ENCODE measurements at places on chromosomes 2 and 18. TPM values are rescaled to one million over a fixed set of nuclear protein-coding genes. Genes with fewer than 3 reads are reported as not detected.

DNA sequence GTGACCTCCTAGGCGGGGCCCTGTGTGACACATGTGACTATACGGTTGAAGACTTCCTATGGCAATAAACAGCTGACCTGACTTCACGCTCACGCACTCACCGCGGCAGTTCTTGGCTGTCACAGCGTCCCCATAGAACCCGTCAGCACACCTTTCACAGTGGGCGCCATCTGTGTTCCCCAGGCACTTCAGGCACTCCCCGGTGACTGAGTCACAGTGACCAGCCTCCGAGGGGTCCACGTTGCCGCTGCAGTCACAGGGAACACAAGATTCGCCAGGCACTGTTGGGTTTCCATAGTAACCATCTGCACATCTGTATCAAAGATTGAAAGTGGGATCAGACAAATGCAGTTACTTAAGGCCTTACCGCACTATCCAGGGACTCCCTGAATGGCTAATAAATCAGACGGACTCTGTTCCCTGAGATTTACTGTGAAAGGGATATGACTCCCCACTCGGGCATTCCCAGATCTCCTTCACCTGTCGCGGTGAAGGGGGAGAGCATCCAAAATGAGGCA lies 94.5 kb downstream of the LAMA1 start:
- no peak for DNase-seq

DNA sequence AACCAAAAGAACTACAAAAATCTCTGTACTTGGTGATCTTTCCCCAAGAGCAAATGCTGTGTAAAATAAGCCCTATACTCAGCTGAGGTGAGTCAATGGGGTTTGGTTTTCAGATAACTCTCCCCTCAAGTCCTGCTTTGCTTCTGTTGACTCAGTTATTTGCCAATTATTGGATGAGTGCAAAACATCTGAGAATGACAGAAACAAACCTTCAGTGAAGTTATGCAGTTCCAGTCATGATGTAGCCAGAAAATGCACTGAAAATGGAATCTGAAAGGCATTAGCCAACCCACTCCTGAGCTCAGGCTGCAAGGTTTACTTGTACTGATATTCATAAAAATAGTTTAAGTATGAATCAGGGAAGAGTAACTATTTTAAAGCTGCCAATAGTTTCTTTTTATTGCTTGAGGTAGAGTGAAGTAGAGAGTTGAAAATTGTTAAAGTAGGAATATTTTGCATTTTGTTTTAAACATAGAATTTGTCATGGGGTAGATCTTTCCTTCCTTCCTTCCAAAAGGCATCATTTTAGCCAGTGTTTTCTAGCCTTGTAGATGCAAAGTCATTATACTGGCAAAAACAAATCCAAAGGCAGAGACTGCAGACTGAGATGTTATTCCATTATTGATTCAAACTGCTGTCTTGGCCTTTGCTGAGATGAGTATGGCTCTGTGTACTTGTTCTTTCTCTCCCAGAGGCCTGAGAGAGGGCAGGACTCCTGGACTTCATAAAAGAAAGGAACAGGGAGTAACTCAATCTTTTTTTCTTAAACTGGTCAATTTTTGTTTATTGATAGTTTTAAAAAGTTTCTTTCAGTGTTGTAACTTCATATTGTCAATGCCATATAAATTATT lies 215.3 kb downstream of the RND3 start:
- peak; percentile 82 for DNase-seq

DNA sequence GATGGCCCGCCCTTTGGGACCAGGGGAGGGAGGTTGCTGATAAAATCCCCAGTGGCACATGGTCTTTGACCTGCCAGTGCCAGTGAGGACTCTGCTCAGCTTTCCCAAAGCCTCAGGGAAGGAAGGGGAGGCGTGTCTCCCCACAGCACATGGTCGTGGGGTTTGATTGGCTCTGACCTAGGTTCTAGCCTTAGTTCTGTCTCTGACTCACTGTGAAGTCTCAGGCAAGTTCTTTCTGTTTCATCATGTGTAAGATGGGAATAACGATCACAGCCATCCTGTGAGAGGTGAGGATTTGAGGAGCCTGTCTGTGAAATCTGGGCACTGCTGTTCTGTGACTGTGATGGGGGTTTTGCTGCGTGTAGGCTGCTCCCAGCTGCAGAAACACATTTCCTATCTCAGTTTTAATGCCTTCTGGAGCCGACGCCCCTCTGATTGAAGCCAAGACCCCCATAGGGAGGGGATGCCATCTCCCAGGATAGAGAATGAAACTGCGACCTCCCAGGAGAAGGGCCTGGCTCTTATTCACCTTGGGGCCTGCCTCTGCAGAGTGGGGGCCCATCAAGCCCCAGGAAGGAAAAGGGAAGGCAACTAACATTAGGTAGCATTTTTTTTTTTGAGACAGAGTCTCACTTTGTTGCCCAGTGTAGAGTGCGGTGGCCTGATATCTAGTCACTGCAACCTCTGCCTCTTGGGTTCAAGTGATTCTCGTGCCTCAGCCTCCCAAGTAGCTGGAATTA lies 84.0 kb downstream of the DDX1 start:
- DNase-seq, result peak; percentile 48

DNA sequence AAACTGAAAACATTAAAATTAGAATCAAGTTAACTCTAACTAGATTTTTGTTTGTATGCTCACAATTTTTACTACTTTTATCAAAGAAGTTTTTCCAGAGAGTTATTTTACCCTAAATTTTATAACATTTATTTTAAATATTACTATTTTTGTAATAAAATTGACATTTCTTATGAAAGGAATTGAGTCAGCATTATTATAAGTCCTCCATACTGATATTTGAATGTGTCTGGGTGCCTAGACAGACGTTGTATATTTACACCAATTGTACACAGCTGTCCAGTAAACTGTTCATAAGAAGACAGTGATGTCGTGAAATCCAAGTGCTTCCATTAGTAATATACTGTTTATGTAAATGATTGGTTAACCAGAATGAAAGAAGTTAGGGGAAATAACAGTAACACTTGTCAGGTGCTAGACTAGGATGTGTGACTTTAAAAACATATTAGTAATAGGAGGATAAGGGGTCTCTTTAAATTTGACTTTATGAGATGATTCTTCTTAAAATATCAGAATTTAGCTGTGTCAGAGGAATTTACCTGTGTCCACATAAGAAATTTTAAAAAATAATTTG lies 73.7 kb downstream of the TANK start:
- DNase-seq, result no peak

- DNase-seq, result no peak
Observed at GRCh38 chr2:110771547-110772382, 39.4 kb downstream of the ACOXL start.

- no peak for DNase-seq
Observed at GRCh38 chr2:241935774-241936173, 66.2 kb downstream of the RTP5 start.

- no peak for DNase-seq
Observed at GRCh38 chr2:222399038-222399783, 25.1 kb upstream of the SGPP2 start.

- no peak for DNase-seq
Observed at GRCh38 chr18:37403788-37404187, 161.8 kb downstream of the CELF4 start.

DNA sequence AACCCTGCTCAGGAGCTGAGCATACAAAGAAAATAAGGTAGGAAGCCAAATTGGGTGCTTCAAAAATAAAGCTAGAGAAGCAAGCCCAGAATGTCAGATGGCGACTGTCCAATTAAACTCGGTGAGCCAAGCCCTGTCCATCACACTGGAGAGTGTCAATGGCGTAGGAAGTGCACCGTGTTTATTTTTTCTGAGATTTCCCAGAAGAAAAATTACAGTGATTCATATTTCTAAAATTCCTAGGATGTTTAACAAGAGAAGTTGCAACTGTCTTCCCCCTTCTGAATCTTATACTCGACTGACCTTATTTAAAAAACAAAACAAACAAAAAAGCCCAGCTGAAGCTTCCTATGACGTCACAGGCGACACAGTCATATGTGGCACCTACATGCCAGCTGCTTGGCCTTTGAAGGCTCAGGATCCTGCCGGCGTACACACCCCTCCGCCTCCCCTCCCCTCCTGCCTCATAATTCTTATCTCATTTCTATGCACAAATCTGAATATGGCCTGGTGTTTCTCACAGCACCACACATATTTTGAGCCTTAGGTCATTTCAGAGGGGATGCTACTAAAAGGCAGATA lies 60.8 kb downstream of the MBP start:
- peak; percentile 95 for DNase-seq

DNA sequence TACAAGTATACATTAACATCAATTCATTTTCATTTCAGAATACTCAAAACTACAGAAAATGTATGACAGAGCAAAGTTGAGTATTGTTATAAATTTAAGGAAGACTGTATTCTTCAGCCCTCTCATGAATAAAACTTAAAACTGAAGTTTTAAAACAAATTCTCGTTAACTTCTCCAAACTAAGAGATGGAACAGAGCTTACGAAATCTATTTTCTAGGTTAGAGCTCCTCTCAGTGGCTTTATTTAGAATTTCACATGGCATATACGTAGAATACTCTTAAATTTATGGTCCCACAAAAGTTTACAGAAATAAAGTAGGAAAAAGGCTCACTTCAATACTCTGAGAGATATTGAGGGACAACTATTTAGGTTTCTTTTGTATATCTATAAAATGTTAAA lies 612.1 kb downstream of the KCNJ3 start:
- DNase-seq, result peak; percentile 1

DNA sequence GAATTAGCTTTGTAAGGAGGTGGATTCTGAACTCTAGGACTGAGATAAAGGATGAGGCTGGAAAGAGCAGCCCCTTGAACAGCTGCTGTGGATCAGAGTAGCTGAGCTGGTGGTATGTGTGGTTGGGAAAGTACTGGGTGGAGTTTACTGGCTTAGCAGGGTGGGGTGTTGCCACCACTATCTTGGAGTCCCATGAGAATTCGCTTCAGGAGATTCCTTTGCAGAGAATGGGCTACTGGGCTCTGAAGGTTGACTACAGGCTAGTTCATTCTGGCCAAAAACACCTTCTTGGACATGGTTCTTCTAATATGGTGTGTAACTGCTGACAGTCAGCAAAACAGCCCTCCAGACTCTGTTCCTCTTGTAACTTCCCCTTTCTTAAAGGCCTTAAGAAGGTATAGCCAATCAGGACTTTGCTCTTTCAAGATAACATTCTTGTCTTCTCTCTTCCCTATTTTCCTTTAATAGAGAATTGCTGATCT lies 52.7 kb downstream of the TET3 start:
- DNase-seq, result no peak

DNA sequence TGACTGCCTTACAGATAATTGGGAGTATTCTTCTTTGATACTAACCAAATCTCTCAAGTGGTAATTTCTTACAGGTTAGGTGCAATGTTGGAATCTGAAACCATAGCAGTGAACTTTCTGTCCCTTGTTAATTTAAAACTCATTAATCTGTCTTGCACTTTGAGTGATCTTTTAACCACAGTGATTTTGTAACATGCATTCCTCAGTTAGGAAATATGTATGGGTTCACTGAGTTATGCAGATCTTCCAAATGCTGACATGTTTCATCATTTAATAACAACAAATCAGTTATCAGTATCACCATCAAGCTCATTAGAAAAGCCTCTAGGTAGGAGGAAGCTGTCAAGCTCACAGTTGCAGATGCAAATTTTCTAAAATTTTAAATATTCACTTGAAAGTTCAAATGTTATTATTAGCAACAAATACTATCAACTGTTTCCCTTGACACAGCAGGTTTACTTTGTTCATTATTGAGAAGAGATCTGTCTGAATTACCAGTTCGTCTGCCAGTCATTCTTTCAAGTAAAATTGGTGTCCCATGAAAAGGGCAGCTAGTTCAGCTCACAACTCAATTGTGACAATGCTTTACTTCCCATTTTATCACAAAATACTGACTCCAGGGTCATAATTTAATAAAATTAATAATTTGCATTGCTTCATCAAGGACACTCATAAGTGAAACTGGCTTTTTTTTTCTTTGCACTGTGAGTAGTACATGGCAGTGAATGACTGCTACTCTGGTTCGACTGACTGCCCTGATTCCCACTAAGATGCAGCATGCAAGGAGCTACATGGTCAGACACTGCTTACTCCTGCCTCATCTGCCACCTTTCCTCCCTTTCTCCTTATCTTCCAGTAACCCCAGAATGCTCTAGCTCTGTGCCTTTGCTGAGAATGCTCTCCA lies 31.6 kb downstream of the SUCLG1 start:
- peak; percentile 2 for DNase-seq

DNA sequence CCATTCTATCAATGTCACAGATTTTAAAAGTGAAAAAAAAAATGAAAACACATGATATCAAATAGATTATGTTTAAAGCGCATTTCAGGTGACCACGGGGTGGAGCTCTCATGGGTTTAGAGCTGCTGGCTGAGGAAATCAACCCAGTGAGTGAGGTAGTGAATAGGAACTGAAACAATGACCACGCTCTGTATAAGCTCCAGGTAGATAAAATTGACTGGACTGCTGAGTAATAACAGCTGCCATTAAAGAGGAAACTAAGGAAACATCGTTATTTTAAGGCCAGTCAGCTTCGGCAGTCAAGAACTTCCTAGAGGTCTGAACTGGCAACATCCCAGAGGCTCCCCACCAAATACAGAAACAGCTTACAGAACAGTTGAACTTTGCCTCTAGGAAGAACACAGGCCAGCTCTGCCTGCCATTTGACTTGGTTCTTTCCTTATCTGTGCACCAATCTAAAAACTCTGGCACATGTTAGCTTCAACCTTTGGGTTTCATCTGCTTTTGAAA lies 185.9 kb downstream of the PDE1A start:
- peak; percentile 51 for DNase-seq

DNA sequence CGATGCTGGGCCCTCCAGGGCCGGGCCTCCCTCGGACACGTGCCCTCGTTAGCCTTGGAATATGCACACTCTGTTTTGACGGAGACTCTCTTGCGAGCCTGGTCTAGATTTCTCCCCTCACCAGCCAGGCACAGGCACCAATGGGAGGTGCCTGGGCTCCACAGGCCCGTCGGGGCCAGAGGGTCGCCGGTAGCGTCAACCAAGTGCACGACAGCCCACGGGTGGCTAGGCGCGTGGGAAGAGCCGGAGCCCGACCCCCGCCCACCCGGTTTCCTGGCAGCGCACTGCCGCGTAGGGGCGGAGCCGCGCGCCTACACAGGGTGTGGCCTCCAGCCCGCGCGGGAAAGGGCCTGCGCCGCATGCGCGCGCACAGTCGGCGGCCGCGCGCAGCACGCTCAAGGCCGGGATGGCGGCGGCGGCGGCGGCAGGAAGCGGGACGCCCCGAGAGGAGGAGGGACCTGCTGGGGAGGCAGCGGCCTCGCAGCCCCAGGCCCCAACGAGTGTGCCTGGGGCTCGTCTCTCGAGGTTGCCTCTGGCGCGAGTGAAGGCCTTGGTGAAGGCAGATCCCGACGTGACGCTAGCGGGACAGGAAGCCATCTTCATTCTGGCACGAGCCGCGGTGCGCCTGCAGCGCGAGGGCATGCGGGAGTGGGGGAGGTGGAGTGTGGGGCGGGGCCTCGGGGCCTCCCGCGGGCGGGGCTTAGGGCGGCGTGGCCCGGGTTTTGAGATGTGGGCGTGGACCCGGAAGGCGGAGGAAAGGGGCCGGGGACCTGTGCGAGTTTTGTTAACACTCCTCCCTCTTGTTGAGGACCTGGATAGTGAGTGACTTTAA lies at the start of gene POLE4:
TSS of gene POLE4 (plus strand) at position 370 of the 832 bp plus-strand sequence. CDS start at position 407, 37 bp downstream.
- peak; percentile 52 for DNase-seq

- DNase-seq, result no peak
Observed at GRCh38 chr2:18245375-18245774, 315.1 kb downstream of the RDH14 start.

ELAC1 gene
- 4.2 TPM for total RNA-seq

CPS1 gene
- total RNA-seq, result 16.7 TPM

BOK gene
- 11.7 TPM for total RNA-seq

ROCK1 gene
- total RNA-seq, result 6.3 TPM
